ENCODE measurements at places on chromosomes 7 and 10.

GRCh38 chr10:22611425-22612115 lies 102.8 kb downstream of the PIP4K2A start:
- no peak for DNase-seq

GRCh38 chr10:18271491-18271890 lies 131.3 kb downstream of the CACNB2 start:
- DNase-seq, result no peak

GRCh38 chr7:28551331-28551730 lies 139.0 kb downstream of the CREB5 start:
- no peak for DNase-seq

- no peak for DNase-seq
Measured at GRCh38 chr10:84822931-84823630, 494.7 kb downstream of the CCSER2 start.

DNA sequence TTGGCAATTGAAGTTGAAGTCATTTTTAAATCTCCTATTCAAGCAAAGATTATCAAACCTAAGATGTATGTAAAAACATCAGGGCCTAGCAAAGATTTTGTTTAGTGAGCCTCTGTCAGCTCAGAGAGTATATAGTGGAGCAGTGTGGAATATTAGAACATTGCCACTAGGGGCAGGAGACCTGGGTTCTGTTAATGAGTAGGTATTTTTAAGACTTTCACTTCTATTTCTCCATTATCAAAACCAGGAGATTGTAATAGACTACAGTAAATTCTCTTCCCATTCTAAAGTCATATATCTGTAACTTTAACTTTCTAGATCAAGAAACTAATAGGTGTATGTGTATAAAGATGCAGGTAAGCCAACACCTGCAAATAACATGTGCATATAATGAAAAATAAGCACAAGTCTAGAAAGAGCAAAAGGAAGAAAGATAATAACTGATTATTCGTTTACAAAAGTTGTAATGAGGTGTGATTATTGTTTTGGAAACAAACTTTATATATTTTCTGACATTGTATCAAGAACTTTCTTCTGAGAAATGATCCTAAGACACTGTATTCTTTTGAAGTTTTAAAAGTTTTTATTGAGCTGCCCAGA lies 64.4 kb downstream of the KCND2 start:
- DNase-seq, result no peak

Measured in NCI-H1436 treated with DMSO at 0.1 percent for 48 hours (cell line).